ENCODE measurements at places on chromosomes 2 and 18.

- no peak for DNase-seq
These were observed 71.1 kb downstream of the DYSF start for GRCh38 chr2:71524476-71524875.

DNA sequence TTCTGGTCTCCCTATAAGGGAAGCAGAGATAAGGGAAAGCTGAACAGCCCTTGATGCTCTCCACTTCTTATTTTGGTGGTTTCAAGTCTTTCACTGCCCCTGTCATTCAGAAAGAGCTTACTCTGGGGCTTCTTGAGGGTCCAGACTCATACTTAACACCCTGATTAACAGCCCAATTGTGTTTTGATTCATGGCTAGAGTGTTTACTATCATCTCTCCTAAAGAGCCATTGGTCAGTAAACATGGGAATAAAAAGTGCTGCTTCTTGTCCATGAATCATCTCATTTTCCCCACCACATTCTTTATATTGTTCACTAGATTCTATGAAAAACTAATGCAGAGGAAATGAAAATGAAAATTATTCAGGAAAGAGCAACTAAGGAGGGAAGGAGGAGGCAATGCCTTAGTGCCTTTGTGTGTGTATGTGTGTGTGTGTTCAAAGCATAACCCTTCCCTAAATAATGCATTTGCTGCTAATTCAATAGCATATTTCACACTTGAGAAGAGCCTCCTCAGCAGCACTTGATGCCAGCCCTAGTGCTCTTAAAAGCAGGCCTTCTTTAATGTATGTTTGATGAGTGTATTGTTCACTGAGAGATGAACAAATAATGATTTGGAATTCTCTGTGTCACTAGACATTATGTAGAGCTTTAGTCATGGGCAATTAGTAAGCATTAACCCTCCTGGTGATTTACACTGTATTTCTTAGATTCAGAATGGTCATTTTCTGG lies 63.5 kb downstream of the DCC start:
- DNase-seq, result no peak

- DNase-seq, result no peak
These were observed 1.1 kb upstream of the SULT6B1 start for GRCh38 chr2:37189452-37190153.

- no peak for DNase-seq
These were observed 228.7 kb downstream of the PIK3C3 start for GRCh38 chr18:42183746-42184145.

- DNase-seq, result no peak
These were observed 48.6 kb downstream of the POLE4 start for GRCh38 chr2:75007061-75007460.

DNA sequence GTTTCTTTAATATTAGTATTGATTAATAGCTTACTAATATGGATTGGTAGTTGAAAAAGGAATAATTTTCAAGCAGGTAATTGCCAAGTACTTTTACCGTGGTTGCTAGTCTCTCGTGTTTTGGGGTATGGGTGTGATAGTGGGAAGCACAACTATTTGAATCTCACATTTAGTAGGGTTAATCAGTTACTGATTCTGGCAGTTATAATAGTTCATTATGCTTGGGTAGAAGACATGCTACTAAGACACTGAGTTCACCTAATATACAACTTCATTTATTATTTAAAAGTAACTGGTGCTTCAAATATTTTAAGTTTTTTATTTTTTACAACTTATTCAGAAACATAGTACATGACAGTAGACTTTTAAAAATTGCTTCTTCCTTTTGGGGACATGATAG lies 33.5 kb downstream of the SOCS6 start:
- DNase-seq, result no peak

Data from renal cortex interstitium (tissue), 15 donors.